ENCODE measurements at places on chromosomes 1 and 21.

- no peak for DNase-seq
Measured at GRCh38 chr1:46379996-46380395, 14.1 kb upstream of the FAAH start.

DNA sequence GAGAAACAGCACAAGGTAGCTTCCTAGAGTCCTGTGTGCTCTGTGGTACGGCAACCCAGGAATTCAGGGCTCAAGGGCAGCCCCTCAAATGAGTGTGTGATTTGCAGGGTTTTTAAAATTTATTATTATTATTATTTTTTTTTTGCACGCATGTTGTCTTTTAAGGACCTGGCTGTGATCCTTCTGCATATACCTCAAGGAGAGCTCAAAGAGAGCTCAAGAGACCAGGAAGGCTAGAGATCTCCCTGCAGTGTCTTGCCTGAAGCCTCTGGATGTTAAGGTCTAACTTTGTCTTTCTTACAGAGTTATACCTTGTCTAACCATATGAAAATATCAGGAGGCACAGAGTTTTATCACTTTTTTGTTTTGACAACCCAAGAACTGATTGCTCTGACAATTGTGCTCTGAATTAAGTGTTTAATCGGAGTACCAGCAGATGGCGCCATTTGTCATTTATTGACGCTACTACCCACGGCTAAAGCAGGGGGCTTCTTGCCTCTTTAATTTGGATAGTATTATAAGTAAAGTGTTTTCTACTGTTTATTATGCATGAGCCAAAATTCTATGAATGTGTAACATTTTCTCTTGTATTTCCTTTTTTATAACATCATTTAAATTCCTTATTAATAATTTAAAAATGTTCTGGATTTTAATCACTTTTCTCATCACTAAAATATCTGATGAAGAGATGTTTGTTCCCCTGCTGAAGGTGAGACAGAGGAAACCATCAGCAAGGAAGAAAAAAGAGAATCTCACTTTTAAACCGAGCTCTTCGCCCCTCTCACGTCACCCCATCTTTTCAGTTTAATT is 35.8 kb upstream of the LMO4 start:
- DNase-seq: peak; percentile 21

DNA sequence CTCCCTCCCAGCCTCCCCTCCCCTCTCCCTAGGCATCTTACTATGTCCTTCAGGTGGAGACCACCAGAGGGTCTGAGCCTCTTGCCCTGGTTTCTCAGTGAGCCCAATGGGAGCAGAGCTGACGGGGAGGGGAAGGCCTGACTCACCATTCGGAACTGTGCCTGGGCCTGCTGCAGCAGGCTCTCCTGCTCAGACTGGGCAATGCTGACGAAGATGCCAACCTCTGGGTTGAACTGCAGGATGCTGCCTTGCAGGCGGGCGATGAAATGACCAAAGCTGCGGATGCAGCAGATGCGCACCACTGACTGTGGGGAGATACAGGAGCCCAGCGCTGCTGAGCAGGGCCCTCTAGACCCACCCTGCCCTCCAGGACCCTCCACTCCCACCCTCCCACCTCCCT is 11.0 kb upstream of the PAQR6 start:
- DNase-seq: no peak

- DNase-seq: no peak
Measured at GRCh38 chr1:9270290-9270883, 22.3 kb upstream of the SPSB1 start.

DNA sequence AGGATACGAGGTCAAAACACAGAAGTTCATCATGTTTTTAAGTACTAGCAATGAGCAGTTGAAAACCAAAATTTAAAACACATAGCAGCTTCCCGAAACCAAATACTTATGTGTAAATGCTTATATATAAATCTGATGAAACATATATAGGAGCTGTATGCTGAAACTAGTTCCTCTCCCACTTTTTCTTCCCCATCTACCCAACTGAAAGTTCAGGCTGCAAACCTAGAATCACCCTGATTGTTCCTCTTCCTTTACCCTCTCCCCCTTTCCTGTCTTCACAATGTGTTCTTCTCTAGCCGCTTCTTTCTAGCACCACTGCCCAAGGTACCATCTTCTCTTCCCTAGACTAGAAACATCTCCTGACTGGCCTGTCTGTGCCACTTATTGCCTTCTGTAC is 90.6 kb downstream of the ST3GAL3 start:
- no peak for DNase-seq

GRCh38 chr1:86502721-86503405 is 34.1 kb downstream of the CLCA1 start:
- DNase-seq: no peak

DNA sequence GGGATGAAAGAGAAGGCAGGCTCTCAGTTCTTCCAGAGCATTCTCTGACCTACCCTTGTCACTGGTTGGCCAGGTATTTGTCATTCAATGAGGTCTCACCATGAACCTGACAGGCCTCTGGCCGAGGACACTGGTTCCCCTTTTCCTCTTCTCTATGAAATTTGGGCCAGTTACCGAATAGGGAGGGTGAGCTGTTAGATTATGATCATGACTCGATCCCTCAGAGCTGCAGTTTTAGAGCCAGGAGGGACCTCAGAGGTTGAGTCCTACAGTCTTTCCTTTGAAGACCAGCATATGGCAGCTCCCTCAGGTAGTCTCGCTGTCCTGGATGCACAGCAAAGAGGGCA is 29.5 kb upstream of the CLSTN1 start:
- DNase-seq: no peak
